CD4-positive, alpha-beta T cell treated with Interleukin-1 beta for 1 hour (primary cell): ENCODE measurements at places on chromosomes 4 and X.

- no peak for DNase-seq
Observed at GRCh38 chr4:141403782-141404181, 183.1 kb downstream of the ZNF330 start.

DNA sequence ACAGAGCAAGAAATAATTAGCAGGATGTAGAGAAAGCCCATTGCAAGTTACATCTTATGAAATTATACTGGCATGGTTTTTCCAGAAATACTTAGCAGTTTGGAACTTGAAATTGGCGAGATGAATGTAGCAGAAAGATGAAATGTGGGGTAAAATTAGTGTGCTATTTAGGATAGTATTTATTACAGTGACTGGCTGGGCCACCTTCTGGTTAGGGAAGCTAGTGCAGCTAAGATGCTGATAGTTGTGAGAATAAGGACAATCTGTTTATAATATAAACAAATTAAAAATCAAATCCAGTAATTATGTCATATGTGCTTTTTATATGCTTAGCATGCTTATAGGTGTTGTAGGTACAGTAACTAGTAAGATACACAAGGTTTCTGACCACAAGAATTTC lies 74.8 kb downstream of the IL15 start:
- DNase-seq: no peak

DNA sequence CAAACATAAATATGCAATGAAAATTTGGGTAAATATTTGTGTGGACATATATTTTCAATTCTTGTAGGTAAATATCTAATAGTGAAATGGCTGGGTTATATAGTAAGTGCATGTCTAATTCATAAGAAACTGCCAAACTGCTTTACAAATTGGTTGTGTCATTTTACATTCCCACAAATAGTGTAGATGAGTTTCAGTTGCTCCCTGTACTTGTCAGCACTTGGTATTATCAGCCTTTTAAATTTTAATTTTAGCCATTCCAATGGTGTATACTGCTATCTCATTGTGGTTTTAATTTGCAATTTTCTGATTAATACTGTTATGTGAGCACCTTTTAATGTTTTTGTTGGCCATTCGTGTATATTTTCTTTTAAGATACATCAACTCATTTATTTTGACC lies 23.1 kb upstream of the GABRE start:
- no peak for DNase-seq

DNA sequence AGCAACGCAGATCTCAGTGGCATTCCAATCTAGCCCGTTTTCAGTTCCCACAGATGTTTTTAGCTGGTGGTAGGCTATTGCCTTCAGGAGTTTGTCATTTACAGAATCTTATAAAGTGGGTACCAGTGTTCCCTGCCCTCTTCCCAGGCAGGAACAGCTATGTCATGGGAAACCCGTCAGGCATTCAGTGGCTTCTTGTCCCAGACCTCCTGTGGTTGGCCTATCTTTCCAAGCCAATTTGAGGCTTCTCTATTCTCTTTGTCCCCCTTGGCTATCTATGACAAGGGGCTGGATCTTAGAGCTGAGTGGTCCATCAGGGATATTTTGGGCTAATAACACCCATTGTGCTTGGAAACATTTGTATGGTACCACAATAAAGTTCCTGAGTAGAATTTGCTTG lies 33.6 kb upstream of the RPL34 start:
- no peak for DNase-seq

DNA sequence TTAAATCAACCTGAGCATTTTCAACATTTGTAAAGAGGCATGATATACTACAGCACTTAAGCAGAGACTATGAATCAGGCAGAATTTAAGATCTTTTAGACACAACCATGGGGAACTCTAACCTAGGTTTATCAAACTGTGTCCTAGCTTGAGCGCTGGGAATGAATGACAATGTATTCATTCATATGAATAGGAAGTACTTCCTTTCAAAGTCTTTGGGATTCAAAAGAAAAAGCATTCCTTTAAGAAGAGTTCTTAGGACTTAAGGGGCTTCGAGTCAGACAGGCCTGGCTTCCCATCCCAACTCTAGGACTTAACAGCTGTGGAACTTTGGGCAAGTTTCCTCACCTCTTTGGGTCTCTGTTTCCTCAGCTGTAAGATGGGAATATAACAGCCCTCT lies 104.6 kb downstream of the ANAPC4 start:
- no peak for DNase-seq

- DNase-seq: no peak
Observed at GRCh38 chr4:125992891-125993290, 678.1 kb downstream of the FAT4 start.

DNA sequence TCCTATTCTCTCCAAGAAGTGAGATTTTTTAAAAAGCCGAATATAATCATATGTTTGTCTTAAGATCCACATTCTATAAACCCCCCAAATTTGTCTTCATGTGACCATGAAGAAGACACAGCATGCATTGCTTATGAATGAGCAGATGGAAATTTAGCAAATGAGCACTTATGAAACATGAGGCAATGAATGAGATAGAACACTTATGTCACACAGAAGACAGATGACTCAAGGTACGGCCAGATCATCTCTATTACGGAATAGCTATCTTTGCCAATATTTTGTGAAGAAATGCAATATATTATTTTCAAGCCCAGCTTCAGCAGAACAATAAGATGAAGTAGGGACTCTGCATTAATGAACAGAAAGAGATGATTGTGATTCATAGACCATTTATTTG lies 21.4 kb downstream of the PHEX start:
- DNase-seq: no peak

- DNase-seq: no peak
Observed at GRCh38 chr4:182886768-182887167, 30.4 kb downstream of the DCTD start.

- no peak for DNase-seq
Observed at GRCh38 chr4:186634591-186635128, 79.3 kb upstream of the MTNR1A start.

DNA sequence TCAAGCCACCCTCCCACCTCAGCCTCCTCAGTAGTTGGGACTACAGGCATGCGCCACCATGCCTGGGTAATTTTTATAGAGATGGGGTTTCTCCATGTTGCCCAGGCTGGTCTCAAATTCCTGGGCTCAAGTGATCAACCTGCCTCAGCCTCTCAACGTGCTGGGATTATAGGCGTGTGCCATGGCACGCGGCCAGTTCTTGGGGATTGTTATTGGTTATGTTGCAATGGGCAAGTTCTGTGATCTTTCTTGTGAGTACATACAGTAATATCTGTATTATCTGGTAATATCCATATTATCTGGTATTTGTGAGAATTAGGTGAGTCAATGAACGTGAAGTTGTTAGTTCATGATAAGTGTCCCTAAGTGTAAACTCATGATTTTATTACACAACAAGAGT lies 90.3 kb upstream of the TBL1X start:
- DNase-seq: no peak

DNA sequence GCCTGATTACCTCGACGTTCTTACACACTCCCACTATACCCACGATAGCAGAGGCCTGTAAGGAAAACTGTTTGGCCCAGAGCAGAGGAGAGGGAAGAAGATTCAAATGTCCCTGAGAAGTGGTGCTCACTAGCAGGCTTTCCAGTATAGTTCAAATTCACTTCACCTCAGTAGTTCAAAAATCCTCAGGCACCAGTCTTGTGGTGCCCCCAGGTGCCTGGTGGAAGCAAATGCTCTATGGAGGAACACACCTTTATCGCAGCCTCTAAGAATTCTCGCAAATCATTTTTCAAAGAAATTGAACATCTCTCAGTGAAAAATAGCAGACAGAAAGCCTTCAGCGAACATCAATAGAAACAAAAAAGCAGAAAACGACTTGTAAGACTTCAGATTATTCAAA lies 12.2 kb upstream of the MTMR1 start:
- no peak for DNase-seq

GRCh38 chr4:84024405-84024804 lies 474.7 kb downstream of the NKX6-1 start:
- DNase-seq: no peak

GRCh38 chr4:80452768-80453167 lies 117.2 kb downstream of the CFAP299 start:
- no peak for DNase-seq

- no peak for DNase-seq
Observed at GRCh38 chr4:163505374-163505773, 10.9 kb downstream of the TMA16 start.

GRCh38 chr4:48899950-48900349 lies 6.6 kb downstream of the OCIAD2 start:
- DNase-seq: no peak

DNA sequence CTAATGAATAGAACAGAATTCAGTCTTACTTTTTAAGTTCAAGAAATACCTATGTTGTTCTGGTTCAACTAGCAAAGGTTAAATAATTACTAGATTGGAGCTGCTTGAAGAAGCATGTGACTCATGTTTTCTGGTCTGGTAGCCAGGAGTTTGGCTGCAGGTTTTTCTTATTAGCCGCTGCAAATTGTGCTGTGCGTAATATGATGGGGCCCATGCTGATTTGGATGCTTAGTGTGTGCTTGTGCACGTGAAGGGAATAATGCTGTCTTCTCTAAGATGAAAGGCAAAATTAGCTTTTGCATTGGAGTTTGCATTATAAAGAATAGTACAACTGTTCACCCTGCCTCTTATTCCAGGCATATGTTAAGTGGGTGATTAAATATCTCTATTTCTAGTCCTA lies 219.6 kb downstream of the SNCA start:
- DNase-seq: no peak

DNA sequence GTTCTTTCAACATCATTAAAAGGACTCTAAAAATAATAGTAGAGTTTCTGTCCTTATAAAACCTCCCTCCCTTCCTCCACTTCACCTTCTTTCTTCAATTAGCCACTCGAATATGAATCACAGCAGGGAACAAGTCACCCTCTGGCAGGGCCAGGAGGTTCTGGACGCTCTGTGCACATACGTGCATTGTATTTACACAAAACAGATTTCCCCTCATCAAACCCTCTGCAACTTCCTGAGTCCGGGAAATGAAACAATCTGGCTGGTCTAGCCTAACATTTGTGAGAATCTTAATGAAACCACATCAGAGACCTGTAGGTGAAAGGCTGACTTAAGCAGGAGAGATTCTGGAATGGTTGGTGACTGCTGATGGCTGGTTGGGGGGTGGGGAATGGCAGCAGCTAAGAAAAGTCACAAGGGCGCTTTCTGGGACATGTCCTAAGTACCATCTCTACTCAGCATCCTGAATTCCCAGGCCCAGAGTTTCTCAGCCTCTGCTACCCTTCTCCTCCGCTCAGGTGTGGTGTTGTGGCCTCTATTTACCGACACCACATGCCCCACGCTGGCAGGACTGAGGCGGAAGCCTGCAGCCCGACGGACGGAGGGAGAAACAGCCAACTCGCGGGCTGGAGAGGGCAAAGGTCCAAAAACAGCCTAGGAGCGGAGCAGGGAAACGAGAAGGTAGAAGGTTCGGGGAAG lies 1.0 kb downstream of the ZDHHC9 start:
- no peak for DNase-seq

GRCh38 chrX:65576160-65576559 lies 41.6 kb upstream of the LAS1L start:
- DNase-seq: no peak

- no peak for DNase-seq
Observed at GRCh38 chr4:42710329-42710728, 53.4 kb upstream of the ATP8A1 start.

GRCh38 chr4:11376571-11376970 lies 52.1 kb downstream of the HS3ST1 start:
- DNase-seq: no peak

DNA sequence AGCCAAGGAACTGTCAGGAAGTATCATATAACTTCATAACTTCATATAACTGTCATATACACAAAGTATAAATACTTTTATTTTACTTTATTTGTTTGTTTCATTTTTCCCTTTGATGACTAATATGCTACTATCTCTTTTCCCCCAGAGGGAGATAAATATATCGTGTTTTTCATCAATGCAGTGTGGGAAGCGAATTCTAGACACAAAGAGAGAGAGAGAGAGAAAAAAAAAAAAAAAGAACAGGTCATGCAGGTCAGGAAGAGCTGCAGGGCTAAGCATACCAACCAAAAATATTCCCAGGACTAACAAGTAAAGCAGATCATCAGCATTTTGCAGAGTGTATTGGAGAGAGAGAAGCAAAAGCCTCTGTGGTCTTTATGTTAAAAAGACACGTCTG lies 1849.2 kb downstream of the STIM2 start:
- DNase-seq: no peak
